ENCODE measurements at places on chromosomes 4 and X.

GRCh38 chrX:155998761-155999510 is 1.4 kb downstream of the IL9R start:
- DNase-seq: no peak

- no peak for DNase-seq
Observed at GRCh38 chr4:89576246-89576645, 260.7 kb downstream of the SNCA start.

GRCh38 chr4:101027721-101028120 is 319.6 kb downstream of the PPP3CA start:
- no peak for DNase-seq

DNA sequence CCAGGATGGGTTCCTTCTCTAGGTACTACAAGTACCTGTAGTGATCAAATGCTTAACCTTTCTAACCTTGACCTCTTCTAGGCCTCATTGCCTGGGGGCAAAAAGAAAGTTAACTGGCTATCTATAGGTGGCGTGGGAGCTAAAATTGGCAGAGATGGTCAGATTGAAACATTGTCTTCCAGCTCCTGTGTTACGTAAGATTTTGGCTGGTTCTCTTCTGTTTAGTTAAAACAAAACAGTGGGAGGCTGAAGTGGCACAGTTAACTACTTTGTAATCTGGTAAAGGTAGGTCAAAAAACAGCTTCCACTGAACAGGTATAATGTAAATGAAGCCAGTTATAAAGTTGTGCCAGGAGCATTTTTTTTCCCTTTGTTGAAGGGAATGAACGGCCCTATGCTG is 115.2 kb downstream of the MBNL3 start:
- no peak for DNase-seq

GRCh38 chr4:2080429-2081300 is 21.5 kb downstream of the NAT8L start:
- no peak for DNase-seq

Measured in caudate nucleus (tissue), 63 donors.